ENCODE measurements at places on chromosomes 5 and 9. TPM values are rescaled to one million over a fixed set of nuclear protein-coding genes. Genes with fewer than 3 reads are reported as not detected.
A peak's percentile ranks its signal among the peaks of the same experiment; 100 is the strongest.

DNA sequence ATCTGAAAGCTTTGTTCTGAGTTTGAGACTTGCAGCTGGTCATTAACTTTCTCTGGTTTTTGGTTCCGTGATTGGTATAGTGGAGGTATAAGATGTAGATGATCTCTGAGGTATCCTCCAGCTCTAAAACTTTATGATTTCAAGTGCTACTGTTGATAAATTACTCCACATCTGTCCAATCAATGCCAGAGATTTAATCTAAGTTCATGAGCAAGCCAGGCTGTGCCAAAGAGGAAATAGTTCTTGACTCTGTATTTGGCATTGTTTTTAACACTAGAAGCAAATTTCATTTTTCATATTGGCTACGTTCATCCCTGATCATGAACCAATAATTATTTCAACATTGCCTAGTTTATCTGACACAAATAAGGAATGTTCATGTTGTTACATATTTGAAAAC lies 28.5 kb upstream of the CHD1 start:
- no peak for DNase-seq

- DNase-seq: no peak
Observed at GRCh38 chr9:137278061-137278701, 655 bp downstream of the TOR4A start.

- peak; percentile 38 for DNase-seq
Observed at GRCh38 chr9:109286981-109287380, 33.9 kb downstream of the EPB41L4B start.

GRCh38 chr5:151622367-151623088 lies 31.4 kb upstream of the FAT2 start:
- DNase-seq: peak; percentile 4

The DMXL1 gene
- 24.5 TPM for total RNA-seq

The IRX1 gene
- total RNA-seq: 0.14 TPM
